Kidney tubule cell (primary cell): ENCODE measurements at places on chromosomes 7 and 10.
A peak's percentile ranks its signal among the peaks of the same experiment; 100 is the strongest.

GRCh38 chr7:155166108-155166507, 96.0 kb downstream of the HTR5A start:
- DNase-seq: no peak

GRCh38 chr7:152587366-152587765, 88.6 kb downstream of the XRCC2 start:
- DNase-seq: peak; percentile 60

DNA sequence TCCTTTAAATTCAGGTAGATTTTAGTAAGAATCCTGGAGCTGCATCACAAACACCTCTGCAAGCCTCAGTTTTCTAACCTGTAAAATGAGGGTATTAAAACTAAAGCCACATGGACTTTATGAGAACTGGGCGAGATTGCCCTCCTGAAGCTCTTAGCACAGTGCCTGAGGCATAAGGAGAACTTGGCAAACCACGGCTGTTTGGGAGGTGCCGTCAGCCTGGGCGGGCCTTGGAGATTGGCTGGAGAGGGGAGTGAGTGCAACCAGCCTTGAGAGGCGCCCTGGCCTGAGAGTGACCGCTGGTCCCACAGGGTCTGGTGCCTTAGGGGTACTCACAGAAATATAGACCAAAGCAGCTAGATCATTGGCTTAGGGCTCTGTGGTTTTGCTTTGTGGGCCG, 5.4 kb upstream of the TNS3 start:
- DNase-seq: no peak

- DNase-seq: no peak
Measured at GRCh38 chr7:122883049-122883680, 3.1 kb downstream of the CADPS2 start.

- DNase-seq: peak; percentile 29
Measured at GRCh38 chr10:106957823-106958588, 206.5 kb downstream of the SORCS1 start.

DNA sequence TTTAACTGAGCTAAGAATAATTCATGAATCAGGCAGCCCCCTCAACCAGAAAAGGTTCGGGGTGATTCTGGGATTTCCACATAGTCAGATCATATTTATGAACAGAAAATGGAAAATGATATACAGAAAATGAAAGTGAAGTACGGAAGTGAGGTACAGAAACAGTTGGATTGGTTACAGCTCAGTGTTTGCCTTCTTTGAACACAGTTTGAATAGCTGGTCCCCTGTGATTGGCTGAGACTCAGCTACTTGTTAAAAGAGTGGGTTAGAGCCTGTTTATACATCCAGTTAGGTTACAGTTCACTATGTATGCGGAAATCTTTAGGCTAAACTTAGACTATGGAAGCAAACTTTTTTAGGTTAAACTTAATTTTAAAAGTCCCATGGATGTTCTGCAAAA, 511.7 kb downstream of the PLXDC2 start:
- no peak for DNase-seq

- DNase-seq: peak; percentile 33
Measured at GRCh38 chr7:42164881-42165428, 72.1 kb downstream of the GLI3 start.

GRCh38 chr7:83484266-83484665, 164.7 kb downstream of the SEMA3E start:
- peak; percentile 47 for DNase-seq

DNA sequence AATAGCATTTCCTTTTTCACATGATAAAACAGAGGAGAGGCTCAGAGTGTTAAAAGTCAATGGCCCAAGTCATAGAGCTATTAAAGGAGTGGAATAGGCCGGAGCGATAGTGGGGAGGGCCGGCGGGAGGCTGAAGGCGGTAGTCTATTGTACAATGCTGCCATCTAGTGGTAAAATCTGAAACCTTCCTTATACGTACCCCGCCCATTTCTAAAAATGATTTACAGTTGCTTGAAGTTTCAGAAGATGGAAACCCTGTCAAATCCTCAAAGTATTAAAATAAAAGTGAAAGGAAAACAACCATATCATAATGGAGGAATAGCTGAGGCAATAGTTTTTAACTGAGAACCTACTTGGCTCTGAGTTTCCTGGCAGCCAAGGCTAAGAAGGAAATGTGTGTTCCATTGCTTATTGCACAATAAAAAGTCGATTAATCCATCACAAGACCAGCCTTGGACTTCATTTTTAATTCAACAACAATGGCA, 209.1 kb downstream of the CCSER2 start:
- DNase-seq: peak; percentile 72

DNA sequence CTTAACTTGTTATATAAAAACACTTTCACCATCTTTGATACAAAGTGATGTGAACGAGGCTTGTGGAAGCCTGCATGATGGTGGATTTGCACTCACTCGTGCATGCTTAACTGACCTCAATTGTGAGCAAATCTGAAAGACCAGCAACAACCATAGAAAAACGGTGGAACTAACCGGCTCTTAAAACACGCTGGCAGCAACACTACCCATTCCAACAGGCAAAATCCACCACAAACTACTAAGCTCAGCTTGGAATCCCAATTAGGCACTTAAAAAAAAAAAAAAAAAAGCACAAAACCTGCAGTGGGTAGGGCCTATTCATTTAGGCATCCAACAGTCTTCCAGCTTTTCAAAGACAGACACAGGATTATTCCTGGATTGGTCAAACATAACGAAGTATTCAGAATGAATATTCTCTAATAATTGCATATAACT, 1.8 kb downstream of the GDI2 start:
- DNase-seq: peak; percentile 32

GRCh38 chr10:113382691-113383090, 170.2 kb upstream of the HABP2 start:
- DNase-seq: no peak

GRCh38 chr7:95367606-95368005, 28.6 kb downstream of the PON3 start:
- no peak for DNase-seq

- DNase-seq: peak; percentile 2
Measured at GRCh38 chr10:98074315-98074911, 44.0 kb upstream of the CRTAC1 start.
